Activated CD4-positive, alpha-beta T cell treated with anti-CD3 and anti-CD28 coated beads, Interleukin-2, amount 50 U/mL, for 24 hours (primary cell): ENCODE measurements at places on chromosomes 2 and 18.

- DNase-seq, result no peak
Measured at GRCh38 chr2:137797641-137798040, 166.6 kb upstream of the HNMT start.

- no peak for DNase-seq
Measured at GRCh38 chr18:6406910-6407470, 7.7 kb downstream of the L3MBTL4 start.

GRCh38 chr2:27039871-27040270, 7.1 kb downstream of the TMEM214 start:
- DNase-seq, result no peak

GRCh38 chr18:35890323-35890722, 82.2 kb upstream of the RMP24 start:
- no peak for DNase-seq

- no peak for DNase-seq
Measured at GRCh38 chr18:26993568-26993967, 128.1 kb upstream of the AQP4 start.

- DNase-seq, result no peak
Measured at GRCh38 chr2:237529452-237530402, 36.6 kb upstream of the PRLH start.

- no peak for DNase-seq
Measured at GRCh38 chr2:223779877-223780276, 57.5 kb downstream of the AP1S3 start.

GRCh38 chr2:167212014-167212648, 323.9 kb downstream of the XIRP2 start:
- no peak for DNase-seq

- no peak for DNase-seq
Measured at GRCh38 chr18:33495278-33495677, 54.8 kb upstream of the CCDC178 start.

- DNase-seq, result no peak
Measured at GRCh38 chr18:7336623-7337022, 105.7 kb downstream of the LRRC30 start.
